CD4-positive, alpha-beta T cell treated with Interleukin-4 for 4 hours (primary cell): ENCODE measurements at places on chromosomes 4 and X.

DNA sequence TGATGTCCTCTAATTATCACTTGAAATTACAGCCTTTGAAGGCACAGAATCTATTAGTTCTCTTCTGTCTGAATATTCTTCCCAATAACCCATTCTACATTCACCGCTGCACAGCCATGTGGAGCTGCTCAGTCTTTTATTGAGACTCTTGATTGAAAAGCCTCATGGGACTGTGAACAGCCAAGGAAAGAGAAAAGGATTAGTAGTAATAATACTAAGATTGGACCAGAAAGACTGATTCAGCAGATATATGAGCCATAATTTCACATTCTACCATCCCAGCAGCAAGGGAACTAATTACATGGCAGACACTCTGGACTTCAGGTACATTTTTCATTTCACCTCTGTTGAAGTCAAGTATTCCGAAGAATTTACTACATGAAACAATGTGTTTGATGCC, 2471.7 kb downstream of the ARAP2 start:
- DNase-seq, result no peak

DNA sequence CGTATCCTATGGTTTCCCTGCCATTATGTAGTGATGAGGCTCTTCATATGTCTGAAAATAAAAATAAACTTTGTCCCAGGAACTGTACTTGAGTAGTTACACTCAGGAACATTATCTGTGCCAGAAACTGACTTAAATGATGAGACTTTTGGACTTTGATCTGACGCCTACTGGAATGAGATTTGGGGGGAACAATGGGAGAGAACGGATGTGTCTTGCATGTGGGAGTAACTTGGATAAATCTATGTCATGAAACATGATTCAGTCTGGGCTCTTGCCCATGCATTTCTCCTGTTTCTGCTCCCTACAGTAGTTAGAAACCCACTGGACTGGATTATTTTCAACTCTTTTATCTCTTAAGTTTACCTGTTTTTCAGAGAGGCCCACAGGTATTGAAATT, 2351.4 kb downstream of the PCDH7 start:
- DNase-seq, result no peak

DNA sequence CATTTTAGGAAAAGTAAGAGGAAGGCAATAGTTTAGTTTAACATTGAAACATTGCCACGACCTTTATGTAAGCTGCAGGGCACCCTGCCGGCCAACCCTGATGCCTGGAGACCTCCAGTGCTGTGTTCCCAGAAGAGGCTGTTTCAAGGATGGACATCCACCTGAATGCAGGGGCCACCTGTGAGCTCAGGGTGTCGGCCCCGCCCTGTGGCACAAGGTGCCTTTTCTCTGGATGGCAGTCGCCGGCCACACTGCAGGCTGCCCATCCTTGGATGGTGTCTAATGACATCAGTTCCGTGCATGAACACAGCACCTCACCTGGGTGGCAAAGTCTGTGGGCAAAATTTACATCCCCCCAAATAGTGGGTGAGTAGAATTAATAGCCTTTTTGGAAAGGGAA, 180.0 kb downstream of the AFAP1 start:
- DNase-seq, result no peak

- DNase-seq, result no peak
These were observed 1.9 kb upstream of the ZNF41 start for GRCh38 chrX:47484885-47485284.

GRCh38 chr4:56389558-56389957, 2.3 kb upstream of the AASDH start:
- no peak for DNase-seq

DNA sequence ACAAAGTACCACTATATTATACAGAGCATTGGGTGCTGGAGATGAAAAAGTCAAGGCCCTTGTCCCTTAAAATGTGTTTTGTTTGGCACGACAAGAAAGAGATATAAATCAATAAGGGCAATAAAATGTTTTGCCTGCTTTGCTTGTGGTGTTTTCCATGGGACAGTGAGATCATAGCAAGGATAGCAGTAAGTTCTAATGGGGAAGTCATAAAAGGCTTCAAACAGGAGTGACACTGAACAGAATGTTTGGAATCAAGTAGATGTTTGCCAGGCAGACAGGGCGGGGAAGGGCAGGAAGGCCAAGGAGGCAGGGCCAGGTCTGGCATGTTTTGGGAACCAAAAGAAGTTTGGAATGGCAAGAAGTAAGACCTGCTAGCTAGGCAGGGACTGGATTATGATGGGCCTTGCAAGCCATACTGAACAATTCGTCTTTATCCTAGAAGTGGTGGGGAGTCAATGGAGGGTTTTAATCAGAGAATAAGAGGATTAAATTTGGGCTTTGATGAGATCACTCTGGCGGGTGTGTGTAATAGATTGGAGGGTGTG, 16.4 kb downstream of the FGF2 start:
- DNase-seq, result no peak

DNA sequence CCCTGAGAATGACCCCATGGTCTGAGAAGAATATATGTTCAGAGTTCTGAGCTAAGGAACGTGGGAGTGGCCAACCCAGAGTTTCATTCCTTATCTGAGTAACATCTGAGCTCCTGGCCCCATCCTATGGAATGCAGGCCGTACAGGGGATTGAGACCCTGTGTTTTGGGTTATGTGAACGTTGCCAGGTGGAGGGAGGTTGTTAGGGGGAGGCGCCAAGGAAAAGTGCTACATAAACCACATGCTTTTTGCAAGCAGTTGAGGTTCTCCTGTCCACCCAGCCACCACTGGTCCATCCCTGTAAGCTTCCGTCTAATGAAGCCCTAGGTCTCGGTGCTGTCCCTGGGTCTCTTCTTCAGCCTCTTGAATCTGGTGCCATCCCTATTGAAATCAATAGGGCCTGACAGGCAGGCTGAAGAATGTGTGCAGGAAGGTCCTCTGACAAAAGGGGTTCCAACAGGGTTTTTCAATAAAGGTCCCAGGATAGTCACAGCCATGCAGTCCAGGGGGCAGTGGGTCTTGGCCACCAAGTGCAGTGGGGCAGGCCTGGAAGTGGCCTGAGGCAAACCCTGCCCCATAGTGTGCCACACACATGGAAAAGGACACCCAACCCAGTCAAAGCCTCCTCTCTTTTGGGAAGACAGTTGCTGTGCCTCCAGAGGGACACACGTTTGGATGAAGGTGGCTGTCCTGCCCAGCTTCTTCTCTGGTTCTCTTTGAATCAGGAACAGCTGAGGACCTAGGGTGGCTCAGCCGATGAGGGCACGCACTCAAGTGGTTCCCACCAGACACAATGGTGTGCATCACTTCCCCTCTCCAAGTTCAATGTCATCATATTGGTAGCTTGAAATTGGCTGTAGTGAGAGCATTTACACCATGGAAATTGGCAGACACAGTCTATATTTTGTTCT, 53.5 kb downstream of the HTRA3 start:
- no peak for DNase-seq

GRCh38 chr4:168712316-168712890, 215.6 kb downstream of the PALLD start:
- DNase-seq, result no peak

GRCh38 chr4:142100941-142101340, 464.6 kb downstream of the IL15 start:
- DNase-seq, result no peak

- peak; percentile 87 for DNase-seq
These were observed 920 bp downstream of the SETD7 start for GRCh38 chr4:139554893-139555704.

GRCh38 chr4:93710101-93710846, 118.3 kb upstream of the ATOH1 start:
- DNase-seq, result no peak
